ENCODE measurements at places on chromosomes 5 and 9. TPM values are rescaled to one million over a fixed set of nuclear protein-coding genes. Genes with fewer than 3 reads are reported as not detected.

OBP2B gene
- not detected for total RNA-seq

SMIM33 gene
- not detected for total RNA-seq

RGS3 gene
- 75.6 TPM for total RNA-seq

TMED7 gene
- 86.0 TPM for total RNA-seq

GBA2 gene
- total RNA-seq = 104 TPM

TRIM32 gene
- total RNA-seq = 15.4 TPM

ZNF354C gene
- 38.7 TPM for total RNA-seq

GRCh38 chr5:120151181-120151580 lies 312.9 kb upstream of the PRR16 start:
- no peak for DNase-seq

DNA sequence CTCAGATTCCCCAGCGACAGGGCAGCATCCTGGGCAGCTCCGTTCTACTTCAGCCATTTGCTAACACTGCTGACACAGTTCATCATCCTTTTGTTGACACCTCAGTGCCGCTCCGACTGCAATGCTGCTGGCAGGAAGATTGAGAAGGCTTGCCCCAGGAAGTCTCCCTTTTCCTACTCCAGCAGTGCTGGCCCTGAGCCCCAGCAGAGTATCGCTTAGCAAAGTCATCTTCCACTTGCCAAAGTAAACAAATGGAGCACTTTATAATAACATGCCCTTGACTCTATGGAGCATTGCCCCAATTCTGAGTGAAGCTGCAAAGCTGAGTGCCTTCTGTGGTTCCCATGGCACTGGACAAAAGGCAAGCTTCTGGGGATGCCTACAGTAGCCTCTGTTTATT lies 32.2 kb downstream of the PRLR start:
- no peak for DNase-seq

GRCh38 chr9:118088090-118088489 lies 383.9 kb downstream of the TLR4 start:
- no peak for DNase-seq

GRCh38 chr5:75681125-75681830 lies 36.0 kb downstream of the POC5 start:
- no peak for DNase-seq

- no peak for DNase-seq
Measured at GRCh38 chr9:82511626-82512025, 523.1 kb downstream of the SPATA31D1 start.

- DNase-seq = no peak
Measured at GRCh38 chr9:22119522-22120158, 110.5 kb upstream of the CDKN2B start.

DNA sequence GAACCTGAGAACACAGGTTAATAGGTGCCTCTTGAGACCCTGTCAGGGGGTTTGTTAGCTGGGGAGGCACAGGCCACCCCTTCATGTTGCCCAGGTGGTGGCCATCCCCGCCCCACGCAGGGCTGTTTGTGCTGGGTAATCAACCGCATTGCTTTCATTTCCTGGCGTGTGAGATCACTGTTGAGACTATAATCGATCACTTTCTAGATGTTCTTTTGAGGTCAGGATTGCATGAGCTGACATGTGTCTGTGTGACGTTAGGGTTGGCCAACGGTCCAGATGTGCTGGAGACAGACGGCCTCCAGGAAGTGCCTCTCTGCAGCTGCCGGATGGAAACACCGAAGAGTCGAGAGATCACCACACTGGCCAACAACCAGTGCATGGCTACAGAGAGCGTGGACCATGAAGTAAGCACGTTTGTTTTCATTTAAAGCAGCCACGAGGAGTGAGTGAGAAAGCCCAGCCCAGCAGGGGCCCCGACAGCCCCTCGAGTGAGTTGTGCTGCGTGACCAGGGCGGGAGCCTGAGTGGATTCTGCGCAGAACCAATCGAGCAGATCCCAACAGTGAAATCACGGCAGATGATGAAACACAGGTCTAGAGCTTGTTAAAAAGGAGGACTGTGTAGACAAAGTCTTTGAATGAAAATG lies 115.0 kb upstream of the CACNA1B start:
- no peak for DNase-seq

DNA sequence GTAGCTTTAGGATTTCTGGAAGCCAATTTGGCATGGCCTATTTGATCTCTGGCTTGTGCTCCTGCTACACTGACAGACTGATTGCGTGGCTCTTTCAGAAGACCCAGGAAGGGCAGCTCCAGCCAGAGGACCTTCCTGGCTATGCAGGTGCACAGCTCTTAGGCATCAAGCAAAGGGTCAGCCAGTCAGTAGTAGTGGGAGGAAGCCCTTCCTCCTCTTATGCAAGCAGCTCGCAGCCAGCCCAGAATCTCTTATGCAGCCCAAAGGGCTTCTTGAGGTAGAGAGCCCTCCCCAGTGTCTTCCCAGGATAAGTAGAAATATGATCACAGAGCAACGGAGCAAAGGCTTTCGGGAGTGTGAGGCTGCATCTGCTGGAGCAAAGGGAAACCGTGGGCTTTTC lies 43.2 kb downstream of the SLC36A1 start:
- no peak for DNase-seq

- DNase-seq = no peak
Measured at GRCh38 chr9:36204906-36205547, 14.3 kb downstream of the CLTA start.

- DNase-seq = no peak
Measured at GRCh38 chr5:159894149-159894720, 22.0 kb upstream of the ADRA1B start.

GRCh38 chr9:109467936-109468335 lies 30.2 kb downstream of the PTPN3 start:
- DNase-seq = no peak

- no peak for DNase-seq
Measured at GRCh38 chr9:35280399-35280798, 118.6 kb downstream of the UNC13B start.

- DNase-seq = no peak
Measured at GRCh38 chr9:81118416-81118815, 570.9 kb downstream of the TLE1 start.

- peak; percentile 21 for DNase-seq
Measured at GRCh38 chr5:54455413-54456157, at the start of gene HSPB3. Gene HSPB3 (plus strand): TSS chr5:54455699. CDS start chr5:54455790, 91 bp downstream.

All from uterus (tissue), 4 donors.